Esophagus squamous epithelium (tissue), 5 donors: ENCODE measurements at places on chromosomes 16 and 17. TPM values are rescaled to one million over a fixed set of nuclear protein-coding genes. Genes with fewer than 3 reads are reported as not detected.

DNA sequence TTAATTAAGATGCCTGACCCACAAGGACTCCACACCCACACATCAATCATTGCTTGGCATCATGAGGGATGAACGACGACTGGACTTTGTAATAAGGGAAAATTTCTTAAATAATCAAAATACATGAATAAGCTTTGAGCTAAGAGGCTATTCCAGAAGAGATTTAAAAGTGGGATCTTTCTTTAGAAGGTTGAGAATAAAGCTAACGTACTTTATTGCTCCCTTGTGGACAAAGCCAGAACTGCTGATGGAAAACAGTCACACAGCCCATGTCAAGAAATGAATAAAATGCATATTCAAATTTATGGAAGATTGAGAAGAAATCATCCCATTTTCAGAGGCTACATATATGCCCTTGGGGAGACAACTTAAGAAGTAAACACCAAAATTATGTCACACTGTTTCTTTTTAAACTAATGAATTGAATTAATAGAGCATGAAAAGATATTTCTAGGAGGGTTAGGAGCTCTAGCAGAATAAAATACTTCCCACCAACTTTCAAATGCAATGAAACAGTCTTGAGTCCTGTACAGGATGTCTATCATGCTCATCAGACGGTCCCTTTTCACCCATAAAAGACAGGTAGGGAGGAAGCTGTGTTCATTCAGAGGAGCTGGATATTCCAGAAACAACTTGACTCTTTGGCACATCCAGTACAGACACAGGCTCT is 60.2 kb upstream of the PHOSPHO1 start:
- H3K27ac ChIP-seq = no peak overlapping the region
- no peaks in the 10 kb centered on the region for H3K36me3 ChIP-seq
- H3K27me3 ChIP-seq = no peaks in the 10 kb centered on the region
- no peaks in the 10 kb centered on the region for H3K4me1 ChIP-seq

- H3K4me1 ChIP-seq = no peaks in the 10 kb centered on the region
- no peak for DNase-seq
- no peak overlapping the region for H3K27ac ChIP-seq
- H3K4me3 ChIP-seq = no peak overlapping the region
These were observed 186.6 kb upstream of the ZFHX3 start for GRCh38 chr16:73234496-73234895.

DNA sequence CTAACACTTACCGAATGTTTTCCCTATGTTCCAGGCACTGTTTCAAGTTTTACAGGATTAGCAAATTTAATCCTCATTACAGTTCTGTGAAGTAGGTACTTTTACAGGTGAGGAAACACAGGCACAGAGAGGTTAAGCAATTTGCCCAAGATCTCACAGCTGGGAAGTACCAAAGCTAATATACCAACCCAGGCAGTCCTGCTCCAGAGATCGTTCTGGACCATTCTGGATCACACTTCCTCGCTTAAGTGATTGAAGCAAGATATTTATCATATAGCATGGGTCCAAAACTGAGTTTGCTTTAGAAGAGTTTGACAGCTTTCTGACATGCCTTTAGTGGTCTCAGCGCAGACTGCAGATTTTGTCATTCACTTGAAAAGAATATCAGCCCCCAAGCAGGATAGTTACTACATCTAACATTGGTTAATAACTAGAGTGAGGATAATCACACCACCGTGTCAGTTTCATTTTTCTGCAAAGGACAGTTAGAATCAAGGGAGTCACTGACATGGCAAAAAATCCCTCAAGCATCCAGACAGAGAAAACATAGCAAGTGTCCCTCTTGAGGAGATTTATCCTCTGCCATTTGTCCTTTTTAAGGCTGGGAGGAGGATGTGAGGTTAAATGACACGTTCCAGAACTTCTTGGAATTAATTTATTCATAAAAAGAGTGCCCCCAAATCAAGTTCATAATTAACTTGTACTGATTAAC is 5.1 kb downstream of the HS3ST3B1 start:
- no peak for DNase-seq
- no peak overlapping the region for H3K4me3 ChIP-seq
- no peaks in the 10 kb centered on the region for H3K27me3 ChIP-seq
- no peak overlapping the region for H3K27ac ChIP-seq
- peaks cover 29% of the 10 kb centered on the region for H3K4me1 ChIP-seq

GRCh38 chr16:85436636-85437165 is 176.4 kb upstream of the GSE1 start:
- H3K4me3 ChIP-seq = no peak overlapping the region
- H3K27ac ChIP-seq = peak overlapping the region; percentile 73
- no peaks in the 10 kb centered on the region for H3K27me3 ChIP-seq
- DNase-seq = no peak

GRCh38 chr16:11178424-11178823 is 77.6 kb downstream of the SOCS1 start:
- no peak for DNase-seq
- H3K27ac ChIP-seq = no peak overlapping the region

Gene C16orf92
- total RNA-seq = not detected

Gene DNAH9
- 0.18 TPM for total RNA-seq

- no peak for DNase-seq
- no peaks in the 10 kb centered on the region for H3K4me1 ChIP-seq
- no peak overlapping the region for H3K27ac ChIP-seq
- H3K36me3 ChIP-seq = no peaks in the 10 kb centered on the region
- no peaks in the 10 kb centered on the region for H3K27me3 ChIP-seq
These were observed 5.6 kb downstream of the CD300LG start for GRCh38 chr17:43852571-43852970.

Gene PRKCB
- 0.57 TPM for total RNA-seq

Gene KRTAP4-3
- not detected for total RNA-seq

Gene PRR35
- total RNA-seq = not detected

Gene KRT36
- total RNA-seq = not detected

- H3K36me3 ChIP-seq = no peaks in the 10 kb centered on the region
- no peak for DNase-seq
- no peak overlapping the region for H3K27ac ChIP-seq
- no peak overlapping the region for H3K4me3 ChIP-seq
- H3K4me1 ChIP-seq = peaks cover 12% of the 10 kb centered on the region
- peaks cover 14% of the 10 kb centered on the region for H3K27me3 ChIP-seq
These were observed 59.9 kb upstream of the DLX4 start for GRCh38 chr17:49908782-49909714.

Gene KCNAB3
- total RNA-seq = 0.95 TPM

Gene EVI2A
- total RNA-seq = 5.6 TPM

Gene PHKB
- 81.3 TPM for total RNA-seq

GRCh38 chr16:66746682-66747081 is 4.7 kb downstream of the DYNC1LI2 start:
- no peaks in the 10 kb centered on the region for H3K27me3 ChIP-seq
- H3K27ac ChIP-seq = no peak overlapping the region
- H3K4me3 ChIP-seq = no peak overlapping the region
- peaks cover 32% of the 10 kb centered on the region for H3K4me1 ChIP-seq
- DNase-seq = no peak

Gene PPM1E
- total RNA-seq = not detected

GRCh38 chr16:71432906-71433305 is 8.9 kb downstream of the TLE7 start:
- no peaks in the 10 kb centered on the region for H3K4me1 ChIP-seq
- peaks cover 18% of the 10 kb centered on the region for H3K27me3 ChIP-seq
- no peaks in the 10 kb centered on the region for H3K36me3 ChIP-seq
- H3K27ac ChIP-seq = no peak overlapping the region
- H3K4me3 ChIP-seq = no peak overlapping the region

DNA sequence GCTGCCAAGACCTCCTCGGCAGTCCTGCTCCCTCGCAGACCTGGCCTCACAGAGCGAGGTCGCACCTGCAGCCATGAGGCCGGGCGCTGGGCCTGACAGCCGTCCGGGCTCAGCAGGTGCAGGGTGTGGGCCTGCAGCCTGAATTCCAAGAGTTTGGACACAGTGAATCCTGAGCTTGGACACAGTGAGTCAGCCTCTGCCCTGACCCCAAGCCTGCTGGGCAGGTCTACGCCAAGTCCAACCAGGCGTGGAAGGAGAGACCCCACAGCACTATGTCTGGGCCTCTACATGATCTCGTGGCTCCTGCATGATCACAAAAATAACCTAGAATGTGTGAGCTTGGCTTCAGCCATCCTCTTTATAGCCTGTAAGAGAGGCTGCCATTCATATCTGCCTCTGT is 121.0 kb downstream of the C16orf95 start:
- H3K27ac ChIP-seq = no peak overlapping the region
- no peak for DNase-seq
- peaks cover 32% of the 10 kb centered on the region for H3K27me3 ChIP-seq
- H3K4me3 ChIP-seq = no peak overlapping the region
- no peaks in the 10 kb centered on the region for H3K4me1 ChIP-seq
- H3K36me3 ChIP-seq = no peaks in the 10 kb centered on the region

Gene G6PC3
- total RNA-seq = 22.9 TPM

Gene MYH13
- not detected for total RNA-seq

GRCh38 chr16:17358846-17359245 is 111.9 kb downstream of the XYLT1 start:
- no peak overlapping the region for H3K27ac ChIP-seq
- H3K36me3 ChIP-seq = no peaks in the 10 kb centered on the region
- H3K27me3 ChIP-seq = no peaks in the 10 kb centered on the region
- DNase-seq = no peak
- no peak overlapping the region for H3K4me3 ChIP-seq

DNA sequence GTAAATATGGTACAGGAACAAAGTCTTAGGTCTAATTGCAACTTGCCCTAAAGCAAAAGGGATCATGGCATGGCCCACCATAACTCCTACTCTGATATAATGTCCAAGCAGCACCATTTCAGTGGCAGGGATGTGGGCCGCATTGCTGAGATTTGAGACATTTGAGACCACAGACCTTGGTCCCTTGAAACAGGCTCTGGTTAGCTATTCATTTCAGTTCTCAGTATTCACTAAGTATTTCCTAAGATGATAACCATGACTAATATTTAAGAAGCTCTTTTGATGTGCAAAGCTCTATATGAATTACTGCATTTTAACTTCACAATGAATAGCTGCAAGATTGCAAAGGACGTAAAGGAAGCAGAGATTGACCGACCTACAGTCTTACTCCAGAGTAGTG is 471.0 kb downstream of the SHISA9 start:
- H3K4me3 ChIP-seq = no peak overlapping the region
- DNase-seq = no peak
- H3K27me3 ChIP-seq = no peaks in the 10 kb centered on the region

DNA sequence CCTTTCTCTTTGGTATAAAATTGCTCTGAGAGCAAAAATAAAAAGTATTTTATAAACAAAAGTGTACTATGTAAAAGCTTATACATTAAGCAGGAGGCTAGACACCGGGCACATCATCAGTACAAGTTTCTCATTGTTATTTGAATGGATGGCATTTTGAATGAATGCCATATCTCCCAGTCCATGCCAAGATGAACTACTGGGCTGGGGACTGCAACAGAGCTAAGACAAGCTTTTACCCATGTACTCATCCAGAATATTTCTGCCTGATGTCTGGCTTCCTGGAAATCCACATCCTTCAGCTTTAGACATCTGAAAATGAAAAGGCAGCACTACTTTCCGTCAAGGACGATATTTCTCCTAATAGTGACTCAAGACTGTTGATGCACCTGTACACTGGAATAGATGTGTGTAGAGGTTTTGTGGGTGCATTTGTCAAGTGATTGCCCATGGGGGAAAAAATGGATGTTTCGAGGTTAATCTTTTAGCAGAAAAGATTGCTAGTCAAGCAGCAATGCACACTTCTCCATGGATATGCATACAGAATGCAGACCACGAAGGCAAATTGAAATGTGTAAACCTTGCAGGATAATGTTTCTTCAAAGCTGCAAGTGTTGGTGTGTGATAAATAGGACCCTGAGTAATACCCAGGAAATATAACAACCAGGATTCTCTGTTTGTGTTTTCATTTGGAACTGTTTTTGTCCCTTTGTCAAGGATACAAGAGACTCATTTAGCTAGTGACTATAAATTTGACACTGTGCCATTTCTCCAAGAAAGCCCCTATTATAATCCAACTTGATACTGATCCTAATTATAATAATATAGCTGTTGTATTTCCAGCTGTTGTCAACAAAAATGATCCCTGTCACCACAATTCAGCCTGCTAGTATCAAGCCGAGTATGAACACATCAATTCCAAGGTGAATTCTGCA is 173.8 kb downstream of the CDH8 start:
- no peak overlapping the region for H3K27ac ChIP-seq
- no peaks in the 10 kb centered on the region for H3K27me3 ChIP-seq

DNA sequence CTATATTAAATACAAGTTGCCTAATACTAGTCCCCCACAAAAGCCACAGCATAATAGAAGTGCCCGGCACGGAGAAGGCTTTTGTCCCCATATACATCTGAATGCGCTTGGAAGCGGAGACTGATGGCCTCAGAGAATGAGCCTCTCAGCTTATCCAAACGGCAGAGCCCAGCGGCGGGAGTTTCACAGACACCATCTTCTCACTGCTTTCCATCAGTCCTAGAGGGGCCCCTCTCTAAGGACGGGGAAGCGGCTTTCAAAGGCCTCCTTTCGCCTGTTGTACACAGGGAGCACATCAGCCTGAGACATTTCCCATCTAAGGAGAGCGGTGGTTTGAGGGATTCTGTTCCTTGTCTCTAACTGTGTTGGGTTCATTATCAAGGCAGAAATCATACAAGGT is 16.9 kb downstream of the NXN start:
- no peaks in the 10 kb centered on the region for H3K36me3 ChIP-seq
- H3K4me1 ChIP-seq = peaks cover 5% of the 10 kb centered on the region
- no peak for DNase-seq
- no peak overlapping the region for H3K27ac ChIP-seq
- H3K27me3 ChIP-seq = no peaks in the 10 kb centered on the region

Gene CRYM
- 8.6 TPM for total RNA-seq

DNA sequence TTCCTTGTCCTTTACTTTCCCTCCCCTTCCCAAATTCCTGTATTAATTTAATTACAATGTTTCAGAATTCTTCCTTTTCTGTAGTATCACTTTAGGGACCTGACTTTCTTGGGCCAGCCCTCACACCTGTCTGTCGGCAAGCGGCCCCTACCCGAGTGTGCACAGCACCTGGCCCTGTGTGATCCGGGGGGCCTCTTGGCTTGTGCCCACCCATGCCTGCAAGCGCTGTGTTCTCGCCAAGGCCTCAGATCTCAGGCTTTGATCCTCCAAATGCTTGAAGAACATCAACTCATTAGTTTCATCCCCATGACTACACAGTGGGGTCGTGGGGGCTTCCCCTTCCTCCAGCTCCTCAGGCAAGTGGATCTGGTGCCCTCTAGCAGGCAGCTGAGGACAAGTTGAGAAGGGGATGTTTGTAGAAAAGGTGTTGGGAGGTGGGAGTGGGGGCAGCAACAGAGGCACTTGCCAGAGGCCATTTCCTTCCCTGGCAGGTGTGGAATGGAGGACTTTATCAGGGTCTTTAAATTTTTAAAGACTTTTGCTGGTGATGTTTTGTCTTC is 15.7 kb upstream of the CDH3 start:
- DNase-seq = no peak
- H3K27me3 ChIP-seq = no peaks in the 10 kb centered on the region
- H3K36me3 ChIP-seq = no peaks in the 10 kb centered on the region
- no peak overlapping the region for H3K27ac ChIP-seq

GRCh38 chr17:7830616-7831015 is 3.4 kb upstream of the KDM6B start:
- no peak overlapping the region for H3K27ac ChIP-seq
- H3K36me3 ChIP-seq = no peaks in the 10 kb centered on the region
- DNase-seq = no peak
- H3K4me3 ChIP-seq = no peak overlapping the region
- no peaks in the 10 kb centered on the region for H3K27me3 ChIP-seq

Gene BTBD17
- total RNA-seq = not detected

Gene ALOX12B
- 0.76 TPM for total RNA-seq
